ENCODE measurements at places on chromosomes 6 and 20.

- DNase-seq, result no peak
Observed at GRCh38 chr20:1871807-1872458, 23.3 kb upstream of the SIRPA start.

DNA sequence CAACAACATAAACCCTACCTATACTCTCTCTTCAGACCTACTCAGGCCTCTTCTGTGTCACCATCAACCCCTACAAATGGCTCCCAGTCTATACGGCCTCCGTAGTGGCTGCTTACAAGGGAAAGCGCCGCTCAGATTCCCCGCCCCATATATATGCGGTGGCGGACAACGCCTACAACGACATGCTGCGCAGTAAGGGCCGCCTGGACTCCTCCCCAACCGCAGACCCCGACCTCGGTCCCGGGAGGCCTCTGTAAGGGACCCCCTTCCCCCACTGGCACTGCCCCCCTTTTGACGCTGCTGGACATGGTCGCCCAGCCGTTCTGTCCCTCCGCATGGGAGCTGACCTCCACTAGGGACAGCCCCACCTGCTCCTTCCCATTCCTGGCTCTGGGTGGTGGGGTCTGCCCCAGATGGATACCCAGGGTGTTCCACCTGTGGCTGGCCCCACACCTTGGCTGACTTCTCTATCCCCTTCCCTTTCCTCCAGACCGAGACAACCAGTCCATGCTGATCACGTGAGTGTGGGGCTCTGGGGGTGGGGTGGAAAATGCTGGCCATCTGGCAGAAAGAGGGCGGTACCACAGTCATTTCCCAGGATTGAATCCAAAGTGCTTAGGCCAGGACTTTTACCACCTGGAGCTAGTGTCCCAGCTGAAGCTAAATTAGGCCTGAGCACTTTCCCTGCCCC, 25.0 kb downstream of the MYH7B start:
- no peak for DNase-seq

GRCh38 chr6:43076464-43077332, 584 bp downstream of the PTK7 start:
- no peak for DNase-seq

DNA sequence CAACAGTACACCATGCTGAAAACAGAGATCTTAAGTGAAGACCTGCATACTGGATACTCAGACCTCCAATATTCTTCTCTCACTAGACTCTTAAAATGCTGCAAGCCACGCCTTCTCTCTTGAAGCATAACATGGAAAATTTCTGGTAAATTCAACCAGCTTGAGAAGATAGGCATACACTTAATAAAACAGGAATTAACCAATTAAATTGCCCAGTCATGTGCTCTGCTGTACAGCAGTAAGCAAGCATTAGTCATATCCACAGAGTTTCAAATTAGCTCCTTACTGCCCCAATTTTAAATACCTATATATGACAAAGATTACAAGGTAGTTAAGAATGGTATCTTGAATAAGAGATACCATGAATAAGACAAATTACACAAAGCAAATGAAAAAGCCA, 53.8 kb downstream of the C6orf58 start:
- DNase-seq, result no peak

GRCh38 chr6:140041056-140041455, 666.6 kb upstream of the CITED2 start:
- no peak for DNase-seq

DNA sequence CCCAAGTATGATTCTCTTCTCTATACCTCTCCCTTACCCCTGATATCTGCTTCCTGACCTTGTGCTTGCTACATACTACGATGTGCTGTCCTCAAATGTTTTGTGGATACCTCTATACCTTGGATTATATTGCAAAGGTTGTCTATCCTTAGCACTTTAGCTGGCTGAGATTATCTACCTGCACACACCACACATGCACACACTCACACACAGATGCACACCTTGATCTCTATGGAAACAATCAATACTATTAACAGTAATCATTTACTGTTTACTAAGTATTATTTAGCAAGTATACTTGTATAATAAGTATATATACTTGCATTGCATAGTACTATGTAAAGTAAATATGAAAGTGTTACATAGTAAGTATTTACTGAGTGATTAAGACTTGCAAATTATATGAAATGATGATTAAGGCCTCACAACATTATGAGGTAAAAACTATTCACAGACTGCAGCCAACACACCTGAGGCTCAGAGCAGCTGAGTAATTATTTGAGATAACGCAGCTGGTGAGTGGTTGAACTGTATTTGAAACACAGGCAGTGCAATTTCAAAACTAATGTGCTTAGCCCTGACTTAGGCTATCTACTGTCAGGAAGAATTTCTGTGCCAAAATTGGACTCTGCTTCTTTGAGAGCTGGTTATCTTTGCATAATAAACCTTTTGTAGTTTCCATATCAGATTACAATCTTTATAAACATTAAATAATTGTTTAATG, 699.9 kb downstream of the FRK start:
- no peak for DNase-seq
